NCI-H1105 treated with DMSO at 0.1 percent for 48 hours (cell line): ENCODE measurements at places on chromosomes 12 and 14.
A peak's percentile ranks its signal among the peaks of the same experiment; 100 is the strongest.

GRCh38 chr12:15851045-15851620 lies 31.1 kb upstream of the STRAP start:
- no peak for DNase-seq

- peak; percentile 7 for DNase-seq
Observed at GRCh38 chr12:55972911-55973598, 823 bp upstream of the RAB5B start.

- no peak for DNase-seq
Observed at GRCh38 chr12:107661830-107662229, 23.8 kb upstream of the PWP1 start.

DNA sequence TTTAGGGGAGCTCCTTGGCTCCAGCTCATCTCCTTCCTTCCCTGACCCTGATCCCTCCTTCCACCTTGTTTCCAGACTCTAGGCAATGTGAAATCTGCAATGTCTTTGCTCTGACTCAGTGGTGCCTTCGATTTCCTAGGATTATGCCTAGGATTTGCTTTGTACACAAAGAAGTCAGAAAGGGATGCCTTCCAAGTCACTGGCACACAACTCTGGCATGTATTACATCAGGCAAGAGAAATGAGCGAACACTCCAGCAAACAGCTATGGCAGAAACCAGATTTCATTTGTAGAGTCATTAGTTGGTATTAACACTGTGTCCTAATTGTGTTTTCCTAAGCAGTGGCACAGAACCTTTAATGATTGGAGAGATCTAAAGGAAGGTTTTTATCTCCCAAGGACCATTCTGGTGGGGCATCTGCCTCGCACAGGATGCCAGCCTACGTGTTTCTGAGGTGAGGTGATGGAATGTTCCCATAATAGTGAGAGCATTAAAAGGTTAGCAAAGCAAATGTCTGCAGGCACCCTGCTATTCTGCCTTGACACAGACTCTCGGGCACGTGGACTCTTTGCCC lies 84.9 kb downstream of the WSCD2 start:
- DNase-seq, result no peak

GRCh38 chr14:98168211-98168985 lies 1103.6 kb downstream of the BCL11B start:
- DNase-seq, result no peak

DNA sequence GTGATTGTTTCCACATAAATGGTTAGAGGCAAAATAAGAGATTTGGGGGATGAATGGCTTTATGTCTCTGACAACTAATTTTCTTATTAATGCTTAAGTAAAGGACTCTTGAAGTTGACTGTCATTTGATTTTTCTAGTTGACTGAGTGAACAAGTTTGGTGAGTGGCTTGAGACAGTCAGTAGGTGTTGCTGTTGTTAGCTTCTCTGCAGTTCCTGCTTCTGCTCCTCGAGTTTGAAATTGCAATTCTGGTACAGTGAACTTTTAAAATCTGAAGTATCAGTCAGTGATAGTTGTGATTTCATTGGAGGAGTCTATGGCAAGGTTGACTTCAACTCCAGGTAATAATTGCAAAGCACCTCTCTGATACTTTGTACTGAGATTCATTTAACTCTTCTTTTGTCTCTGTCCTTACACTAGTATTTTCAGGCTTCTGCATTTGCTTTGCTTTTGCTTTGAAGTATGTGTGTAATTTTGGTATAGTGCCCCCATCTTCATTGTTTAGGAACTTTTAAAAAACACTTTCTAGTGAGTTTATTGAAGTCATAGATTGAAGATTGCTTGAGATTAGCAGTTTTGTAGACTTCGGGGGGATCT lies 415.5 kb downstream of the PCNX1 start:
- DNase-seq, result peak; percentile 36

GRCh38 chr12:105783983-105784947 lies 354.5 kb downstream of the NUAK1 start:
- DNase-seq, result no peak

DNA sequence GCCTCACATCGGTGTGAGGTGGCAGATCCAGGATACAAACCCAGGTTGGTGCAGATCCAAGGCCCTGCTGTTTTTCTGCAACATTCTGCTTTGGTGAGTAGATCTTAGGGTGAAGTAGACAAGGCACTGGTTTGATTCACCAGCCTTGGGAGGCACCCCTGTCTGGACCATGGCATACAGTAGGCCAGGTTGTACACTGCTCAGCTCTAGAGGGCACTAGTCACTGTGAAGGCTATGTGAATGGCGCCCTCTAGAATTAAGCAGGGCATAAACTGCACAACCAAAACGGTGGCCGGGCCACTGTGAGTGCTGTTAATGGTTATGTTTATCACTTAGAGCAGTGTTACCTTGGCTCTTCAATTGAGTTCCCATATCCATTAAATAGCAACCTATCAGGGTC lies 280.6 kb upstream of the PWP1 start:
- peak; percentile 63 for DNase-seq

DNA sequence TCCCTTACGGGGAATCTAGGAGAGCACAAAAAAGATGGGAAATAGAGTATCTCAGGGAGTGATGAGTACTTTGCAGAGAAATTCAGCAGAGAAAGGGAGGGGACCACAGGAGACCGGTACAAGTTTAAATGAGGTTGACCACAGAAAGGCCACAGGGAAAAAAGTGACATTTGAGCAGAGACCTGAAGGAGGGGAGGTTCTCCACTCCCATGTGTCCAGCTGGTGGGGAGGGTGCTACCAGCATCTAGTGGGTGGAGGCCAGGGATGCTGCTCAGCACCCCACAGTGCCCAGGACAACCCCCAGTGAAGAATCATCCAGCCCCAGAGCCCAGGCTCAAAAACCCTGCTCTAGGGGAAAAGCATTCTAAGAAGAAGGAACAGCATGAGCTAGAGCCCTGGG lies 34.6 kb downstream of the TESC start:
- no peak for DNase-seq

- no peak for DNase-seq
Observed at GRCh38 chr12:64255249-64255648, 33.2 kb upstream of the KICS2 start.

GRCh38 chr12:64793610-64794009 lies 30.8 kb upstream of the TBC1D30 start:
- DNase-seq, result no peak

GRCh38 chr12:90519285-90519684 lies 435.7 kb downstream of the CCER1 start:
- DNase-seq, result no peak

DNA sequence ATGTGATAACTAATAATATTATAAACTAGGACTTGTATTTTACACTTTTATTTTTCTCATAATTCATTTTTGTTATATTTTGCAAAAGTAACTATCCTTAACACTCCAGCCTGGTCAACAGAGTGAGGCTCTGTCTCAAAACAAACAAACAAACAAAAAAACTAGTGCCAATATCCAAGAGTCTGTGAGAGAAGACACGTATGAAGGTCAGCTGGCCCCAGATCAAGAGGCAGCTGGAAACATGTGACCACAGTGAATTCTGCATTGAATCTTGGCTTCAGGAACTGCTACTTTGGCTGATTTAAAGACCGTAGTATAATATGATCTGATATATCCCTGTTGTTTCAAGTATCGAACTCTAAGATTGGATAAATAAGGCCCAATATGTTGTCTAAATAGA lies 47.0 kb downstream of the ESR2 start:
- DNase-seq, result no peak

DNA sequence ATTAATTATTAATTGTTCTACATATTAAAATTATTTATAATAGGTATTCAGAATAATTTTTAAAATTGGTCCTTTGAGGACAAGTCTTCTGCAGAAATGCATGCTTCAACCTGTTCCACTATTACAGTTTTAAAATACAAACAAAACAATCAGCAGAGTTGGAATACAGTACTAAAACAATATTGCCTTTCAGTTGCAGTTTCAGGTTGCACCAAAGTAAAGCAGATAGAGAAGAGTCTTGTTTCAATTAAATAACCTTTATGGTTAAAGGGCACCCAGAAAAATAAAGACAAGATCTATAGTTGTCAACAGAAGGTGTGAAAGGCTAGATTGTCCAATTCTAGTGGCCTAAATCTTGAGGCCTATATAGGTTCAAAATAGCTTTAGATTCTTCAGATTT lies 424.5 kb downstream of the FOXG1 start:
- no peak for DNase-seq

- no peak for DNase-seq
Observed at GRCh38 chr12:98259693-98260092, 255.7 kb upstream of the TMPO start.

DNA sequence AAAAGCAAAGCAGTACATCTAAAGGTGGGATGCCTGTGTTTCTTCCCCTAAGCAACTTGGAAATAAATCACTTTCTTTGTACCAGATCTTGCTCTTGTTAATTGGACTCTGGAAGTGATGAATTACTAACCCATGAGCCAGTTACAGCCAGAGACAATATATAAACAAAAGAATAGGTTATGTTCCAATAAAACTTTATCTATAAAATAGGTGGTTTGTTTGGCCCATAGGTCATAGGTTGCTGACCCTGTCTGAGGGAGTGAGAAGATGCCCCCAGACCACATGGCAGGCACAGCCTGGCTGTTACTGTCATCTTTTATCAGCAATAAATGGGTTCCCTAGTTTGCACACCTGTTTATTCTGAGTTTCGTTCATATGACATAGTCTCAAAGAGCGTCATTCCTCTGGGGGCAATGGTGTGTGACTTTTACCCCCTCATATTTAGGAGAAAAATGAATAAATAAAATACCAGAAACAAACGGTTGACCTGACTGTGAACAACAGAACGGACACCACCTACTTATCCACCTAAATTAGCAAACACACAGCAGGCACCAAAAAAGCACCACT lies 10.7 kb downstream of the LGMN start:
- DNase-seq, result no peak

DNA sequence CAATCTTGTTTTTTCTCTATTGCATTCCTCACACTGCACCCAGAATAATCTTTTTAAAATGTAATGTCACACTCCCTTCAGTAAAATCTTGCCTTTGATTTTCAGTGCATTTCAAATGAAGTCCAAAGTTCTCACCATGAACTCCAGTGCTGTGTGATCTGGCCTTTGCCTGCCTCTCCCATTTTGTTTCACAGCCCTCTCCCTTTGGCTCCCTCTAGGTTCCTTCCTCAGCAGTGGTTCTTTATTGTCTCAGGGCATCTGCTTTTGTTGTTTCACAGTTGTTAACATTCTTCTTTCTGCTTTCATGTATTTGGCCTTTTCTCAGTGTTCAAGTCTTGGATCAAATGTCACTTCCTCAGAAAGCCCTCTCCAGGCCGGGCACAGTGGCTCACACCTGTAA lies 84.5 kb upstream of the AMN1 start:
- DNase-seq, result no peak

- peak; percentile 21 for DNase-seq
Observed at GRCh38 chr14:100898935-100899883, 4.3 kb downstream of the RTL1 start.

DNA sequence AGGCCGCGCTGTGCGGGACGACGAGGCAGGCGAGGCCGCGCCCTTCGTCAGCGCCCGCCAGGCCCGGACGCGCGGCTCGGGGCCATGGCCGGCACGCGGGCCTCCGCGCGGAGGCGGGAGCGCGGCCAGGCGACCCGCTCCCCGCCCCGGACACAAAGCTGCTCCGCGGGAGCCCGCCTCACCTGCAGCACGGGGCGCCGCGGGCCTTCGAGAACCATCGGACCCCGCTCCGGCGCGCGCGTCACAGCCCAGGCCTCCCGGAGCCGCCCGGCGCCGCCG lies 342 bp downstream of the DICER1 start:
- no peak for DNase-seq

GRCh38 chr14:101407328-101407727 lies 154.0 kb upstream of the DIO3 start:
- DNase-seq, result no peak

DNA sequence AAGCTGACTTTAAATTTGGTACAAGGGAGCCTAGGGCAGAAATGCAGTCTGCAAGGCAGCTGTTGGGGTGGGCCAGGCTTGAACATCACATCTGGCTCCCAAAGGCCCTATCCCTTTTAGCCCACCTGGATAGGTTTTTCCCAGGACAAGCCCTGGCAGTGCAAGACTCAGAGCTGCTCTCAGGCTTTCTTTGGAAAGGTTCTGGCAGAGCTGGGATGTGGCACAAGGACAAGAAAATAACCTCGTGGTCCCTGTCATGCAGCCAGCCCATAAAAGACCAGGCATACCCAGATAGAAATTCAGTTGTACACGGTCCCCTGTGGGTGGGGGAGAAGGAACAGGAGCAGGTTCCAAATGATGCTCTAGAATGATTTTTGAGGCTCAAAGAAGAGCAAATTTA lies 206.9 kb downstream of the TTC7B start:
- no peak for DNase-seq

GRCh38 chr12:89695100-89695499 lies 13.5 kb downstream of the ATP2B1 start:
- DNase-seq, result no peak

- peak; percentile 67 for DNase-seq
Observed at GRCh38 chr14:55430024-55430690, 10.3 kb downstream of the TBPL2 start.

- no peak for DNase-seq
Observed at GRCh38 chr14:49615776-49616175, 4.7 kb downstream of the RPL36AL start.
